NCI-H524 (cell line): ENCODE measurements at places on chromosomes 6 and 20.

GRCh38 chr6:41201764-41202173 lies 820 bp upstream of the TREML2 start:
- no peak for DNase-seq

DNA sequence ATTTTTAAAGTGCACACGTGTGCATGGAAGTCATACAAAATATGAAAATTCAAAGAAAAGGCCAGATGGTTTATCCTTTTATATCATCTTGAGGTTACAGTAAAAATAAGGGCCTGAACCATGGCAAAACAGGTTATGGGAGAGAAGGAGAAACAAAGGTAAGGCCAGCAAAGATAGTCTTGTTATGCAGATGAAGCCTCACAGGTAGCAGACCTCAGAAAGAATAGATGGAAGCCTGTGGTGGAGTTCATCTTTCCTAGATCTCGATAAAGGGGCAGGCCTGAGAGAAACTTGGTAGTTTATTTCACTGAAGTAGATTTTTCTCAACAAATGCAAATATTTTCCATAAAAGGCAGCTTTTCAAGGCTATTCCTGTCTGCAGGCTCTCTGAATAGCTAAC lies 693.8 kb downstream of the KHDRBS2 start:
- no peak for DNase-seq

DNA sequence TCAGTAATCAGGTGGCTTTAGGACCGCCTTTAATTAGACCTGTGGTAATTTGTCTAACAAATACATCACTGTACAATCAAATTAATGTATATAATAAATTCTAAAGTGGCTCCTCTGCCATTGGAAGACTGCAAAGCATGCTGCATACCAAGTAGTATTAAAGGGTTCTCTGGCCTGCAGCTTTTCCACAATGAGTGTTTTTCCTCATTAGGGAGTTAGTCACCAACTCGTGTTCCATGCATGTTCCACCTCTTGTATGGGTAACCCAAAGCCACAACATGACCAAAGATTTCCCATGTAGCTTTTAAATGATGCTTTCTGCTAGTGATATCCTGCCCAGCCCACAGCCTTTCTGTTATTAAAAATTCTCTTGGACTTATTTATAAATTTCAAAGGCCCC lies 218.7 kb downstream of the FUT9 start:
- DNase-seq, result no peak

DNA sequence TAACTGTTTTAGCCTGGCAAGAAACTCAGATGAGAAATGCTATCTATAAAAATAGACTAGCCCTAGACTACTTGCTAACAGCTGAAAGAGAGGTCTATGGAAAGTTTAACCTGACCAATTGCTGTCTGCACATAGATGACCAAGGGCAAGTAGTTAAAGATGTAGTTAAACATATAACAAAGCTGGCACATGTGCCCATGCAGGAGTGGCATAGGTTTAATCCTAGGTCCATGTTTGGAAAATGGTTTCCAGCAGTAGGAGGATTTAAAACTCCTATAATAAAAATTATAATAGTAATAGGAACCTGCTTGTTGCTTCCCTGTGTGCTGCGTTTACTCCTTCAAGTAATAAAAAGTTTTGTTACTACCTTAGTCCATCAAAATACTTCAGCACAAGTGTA lies 51.2 kb upstream of the ADGRF4 start:
- DNase-seq, result no peak

DNA sequence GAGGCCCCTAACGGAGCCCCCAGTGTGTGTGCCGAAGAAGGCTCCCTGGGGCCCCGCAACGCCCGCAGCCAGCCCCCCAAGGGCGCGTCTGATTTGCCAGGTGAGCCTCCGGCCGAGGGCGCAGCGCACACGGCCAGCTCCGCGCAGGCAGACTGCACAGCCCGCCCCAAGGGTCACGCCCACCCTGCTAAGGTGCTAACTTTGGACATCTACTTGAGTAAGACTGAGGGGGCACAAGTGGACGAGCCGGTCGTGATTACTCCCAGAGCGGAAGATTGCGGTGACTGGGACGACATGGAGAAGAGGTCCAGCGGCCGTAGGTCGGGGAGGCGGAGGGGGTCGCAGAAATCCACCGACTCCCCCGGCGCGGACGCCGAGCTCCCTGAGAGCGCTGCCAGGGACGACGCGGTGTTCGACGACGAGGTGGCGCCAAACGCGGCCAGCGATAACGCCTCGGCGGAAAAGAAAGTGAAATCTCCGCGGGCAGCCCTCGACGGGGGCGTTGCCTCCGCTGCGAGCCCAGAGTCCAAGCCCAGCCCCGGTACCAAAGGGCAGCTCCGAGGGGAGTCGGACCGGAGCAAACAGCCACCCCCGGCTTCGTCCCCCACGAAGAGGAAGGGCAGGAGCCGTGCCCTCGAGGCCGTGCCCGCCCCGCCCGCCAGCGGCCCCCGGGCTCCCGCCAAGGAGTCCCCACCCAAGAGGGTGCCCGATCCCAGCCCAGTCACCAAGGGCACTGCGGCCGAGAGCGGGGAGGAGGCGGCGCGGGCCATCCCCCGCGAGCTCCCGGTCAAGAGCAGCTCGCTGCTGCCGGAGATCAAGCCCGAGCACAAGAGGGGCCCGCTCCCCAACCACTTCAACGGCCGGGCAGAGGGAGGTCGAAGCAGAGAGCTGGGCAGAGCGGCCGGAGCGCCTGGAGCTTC lies 117.0 kb downstream of the RTN4IP1 start:
- DNase-seq, result no peak

DNA sequence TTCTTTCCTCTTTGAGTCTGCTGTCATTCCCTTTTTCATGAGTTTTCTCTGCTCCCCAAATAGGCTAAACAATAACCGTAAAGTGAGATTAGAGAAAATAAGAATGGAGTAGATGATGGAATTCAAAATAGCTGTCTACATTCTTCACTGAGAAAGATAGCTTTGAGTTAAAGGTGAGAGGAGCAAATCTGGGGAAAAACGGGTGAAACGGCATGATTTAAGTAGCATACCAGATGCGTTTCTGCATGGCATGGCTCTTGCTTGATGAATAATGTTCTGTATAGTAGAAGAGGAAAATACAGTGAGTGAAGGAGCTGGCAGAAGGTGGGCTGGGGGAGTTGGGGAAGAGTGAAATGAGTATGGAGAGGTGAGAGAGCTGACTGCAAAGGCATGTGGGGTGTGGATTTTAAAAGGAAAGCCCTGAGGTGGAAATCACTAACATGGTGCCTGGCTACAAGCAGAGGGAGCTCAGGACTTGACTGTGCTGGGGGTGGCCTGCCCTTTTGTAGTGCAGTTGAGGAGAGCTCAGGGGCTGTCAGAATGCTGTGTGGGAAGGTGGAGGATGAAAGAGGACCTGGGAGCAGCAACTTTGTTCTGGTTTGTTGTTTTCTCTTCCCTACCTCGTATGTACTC lies 8.8 kb downstream of the BICRAL start:
- no peak for DNase-seq

DNA sequence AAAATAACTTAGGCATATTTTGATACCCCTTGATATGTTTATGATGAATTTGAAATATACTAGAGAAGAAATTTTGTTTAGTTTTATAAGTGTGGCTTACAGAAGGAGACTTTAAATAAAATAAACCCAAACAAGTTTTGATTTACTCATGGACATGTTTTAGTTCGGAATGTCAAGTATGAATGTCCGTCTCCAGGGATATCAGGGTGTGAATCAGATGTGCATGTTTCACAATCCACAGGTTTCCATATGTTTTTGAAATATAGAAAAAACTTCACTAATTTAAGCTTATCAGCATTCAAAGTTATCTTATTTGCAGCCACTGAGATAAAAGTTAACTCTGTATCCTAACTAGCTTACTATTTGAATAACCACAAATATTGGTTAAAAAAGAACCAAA lies 51.5 kb downstream of the PLCB1 start:
- no peak for DNase-seq

- DNase-seq, result peak; percentile 39
Measured at GRCh38 chr6:33620158-33620855, 815 bp upstream of the ITPR3 start.

- DNase-seq, result no peak
Measured at GRCh38 chr6:39496915-39497314, 174.4 kb upstream of the KCNK16 start.

DNA sequence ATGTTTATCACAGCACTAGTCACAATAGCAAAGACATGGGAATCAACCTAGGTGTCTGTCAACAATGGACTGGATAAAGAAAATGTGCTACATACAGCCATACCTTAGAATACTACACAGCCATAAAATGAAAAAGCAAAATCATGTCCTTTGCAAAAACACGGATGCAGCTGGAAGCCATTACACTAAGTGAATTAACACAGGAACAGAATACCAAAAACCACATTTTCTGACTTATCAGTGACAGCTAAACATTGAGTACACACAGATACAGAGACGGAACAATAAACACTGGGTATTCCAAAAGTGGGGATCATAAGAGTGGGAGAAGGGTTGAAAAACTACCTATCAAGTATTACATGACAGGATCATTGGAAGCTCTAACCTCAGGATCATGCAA lies 43.3 kb upstream of the DST start:
- DNase-seq, result no peak

DNA sequence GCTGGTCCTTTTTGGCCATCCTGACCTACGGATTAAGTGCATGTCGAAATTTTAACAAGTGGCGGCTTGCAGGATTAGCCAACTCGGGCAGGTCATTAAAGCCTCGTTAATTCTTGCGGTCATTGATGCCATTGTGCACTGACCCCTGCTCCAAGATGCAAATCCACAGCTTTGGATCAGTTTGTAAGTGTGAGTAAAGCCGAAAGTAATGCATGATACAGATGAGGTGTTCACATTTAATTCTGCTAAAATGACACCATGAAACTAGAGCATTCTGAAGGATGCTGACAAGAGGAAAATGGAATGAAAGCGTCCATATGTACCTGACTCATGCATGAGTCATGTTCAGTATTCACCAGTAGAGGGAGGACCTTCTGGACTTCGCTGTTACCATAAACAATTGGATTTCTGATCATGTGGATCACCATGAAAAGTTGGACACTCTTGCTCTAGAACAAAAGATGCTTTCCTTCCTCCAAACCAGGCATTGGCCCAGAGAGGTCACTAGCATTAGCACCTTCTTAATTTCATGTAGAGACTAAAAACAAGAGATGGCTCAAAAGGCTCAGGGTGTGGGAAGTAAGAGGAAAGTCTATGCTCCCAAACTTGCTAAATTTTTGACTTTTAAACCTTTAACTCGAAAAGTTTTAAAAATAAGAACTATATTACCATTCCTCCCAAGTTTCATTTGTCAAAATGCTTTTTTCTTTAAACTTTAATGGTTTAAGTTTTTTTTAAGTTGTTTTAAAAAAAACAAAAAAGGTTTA lies 48.0 kb downstream of the MUC22 start:
- DNase-seq, result no peak
